ENCODE measurements at places on chromosomes 5 and 9.

GRCh38 chr5:77133061-77133758 is 46.1 kb upstream of the ZBED3 start:
- DNase-seq: no peak

DNA sequence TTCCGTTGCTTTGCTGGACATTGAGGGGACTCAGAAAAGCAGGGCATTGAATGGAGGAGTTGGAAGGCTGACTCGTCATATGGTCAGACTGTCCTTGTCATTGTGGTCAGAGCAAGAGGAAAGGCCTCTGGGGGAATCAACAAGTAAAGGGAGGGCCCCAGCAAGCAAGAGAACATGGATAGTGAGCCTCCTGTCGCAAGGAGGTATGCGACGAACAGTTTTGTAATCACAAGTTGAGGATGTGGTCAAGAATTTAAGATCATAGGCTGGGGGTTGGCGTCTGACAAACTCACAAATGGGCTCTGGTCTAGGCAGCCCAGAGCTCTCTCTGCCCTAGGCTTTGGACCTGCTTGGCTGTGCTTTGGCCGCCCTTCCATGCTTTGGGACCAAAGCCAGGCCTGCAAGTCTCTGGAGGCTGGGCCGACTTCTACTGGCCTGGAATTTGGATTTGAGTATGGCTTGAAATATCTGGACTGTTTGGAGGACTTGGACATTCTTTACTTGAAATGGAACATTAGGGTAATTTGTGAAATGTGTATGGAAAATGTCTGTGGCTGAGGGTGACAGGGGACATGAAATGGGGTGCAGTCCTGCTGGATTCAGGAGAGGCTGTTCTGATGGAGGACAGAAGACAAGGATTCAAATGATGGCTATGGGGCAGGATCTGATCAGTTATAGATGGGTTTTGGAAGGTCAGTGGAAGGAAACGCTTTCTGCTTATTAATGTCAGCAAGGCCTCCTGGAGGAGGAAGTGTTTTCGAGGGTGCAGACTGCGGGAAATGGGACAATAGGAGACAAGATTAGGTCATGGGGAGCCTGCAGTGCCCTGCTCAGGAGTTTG is 19.2 kb upstream of the NDST1 start:
- DNase-seq: peak; percentile 99

DNA sequence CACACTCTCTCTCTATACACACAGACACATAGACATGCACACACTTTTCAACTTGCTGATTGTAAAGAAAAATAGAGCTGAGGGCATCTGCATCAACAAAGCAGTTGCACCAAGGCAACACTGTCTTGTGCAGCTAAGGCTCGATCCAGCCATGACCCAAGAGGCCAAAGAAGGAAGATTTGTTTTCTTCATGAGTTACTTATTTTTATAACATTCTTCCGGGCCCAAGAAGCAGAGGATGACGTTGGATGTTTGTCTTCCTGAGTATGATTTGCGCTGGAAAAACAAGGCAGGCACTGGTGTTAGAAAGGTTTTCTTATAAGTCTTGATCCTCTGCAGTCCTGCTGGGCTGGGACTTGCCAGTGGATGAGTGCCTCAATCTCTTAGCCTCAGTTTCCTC is 344.1 kb downstream of the ADAMTS6 start:
- no peak for DNase-seq

GRCh38 chr9:126756876-126757415 is 47.9 kb upstream of the ZBTB43 start:
- no peak for DNase-seq

DNA sequence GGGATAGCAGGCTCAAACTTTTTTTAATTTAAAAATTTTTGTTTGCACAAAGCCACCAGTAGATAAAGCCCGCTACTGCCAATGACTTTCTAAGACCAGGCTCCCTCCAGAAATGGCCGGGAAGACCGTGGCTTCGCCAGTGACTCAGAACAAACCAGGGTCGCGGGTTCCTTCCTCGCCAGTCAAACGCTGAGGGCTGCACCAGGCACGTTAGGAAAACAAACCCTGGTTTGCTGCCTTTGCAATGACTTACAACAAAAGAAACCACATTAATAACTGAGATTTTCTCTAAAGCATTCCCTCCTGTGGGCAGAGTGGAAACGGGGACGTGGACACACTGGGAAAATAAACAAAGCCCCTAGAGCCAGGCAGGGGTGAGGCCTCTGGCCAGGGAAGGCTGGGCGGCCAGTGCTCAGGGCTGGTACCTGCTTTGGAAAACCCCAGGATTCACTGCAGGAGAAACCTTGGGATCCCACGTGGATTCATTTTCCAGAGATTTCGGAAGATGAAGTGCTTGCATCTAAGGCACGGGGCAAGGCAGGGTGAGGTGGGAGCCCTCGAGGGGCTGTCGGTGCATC is 3.8 kb downstream of the PRRX2 start:
- no peak for DNase-seq

GRCh38 chr5:149240354-149240998 is 31.2 kb upstream of the AFAP1L1 start:
- DNase-seq: no peak

DNA sequence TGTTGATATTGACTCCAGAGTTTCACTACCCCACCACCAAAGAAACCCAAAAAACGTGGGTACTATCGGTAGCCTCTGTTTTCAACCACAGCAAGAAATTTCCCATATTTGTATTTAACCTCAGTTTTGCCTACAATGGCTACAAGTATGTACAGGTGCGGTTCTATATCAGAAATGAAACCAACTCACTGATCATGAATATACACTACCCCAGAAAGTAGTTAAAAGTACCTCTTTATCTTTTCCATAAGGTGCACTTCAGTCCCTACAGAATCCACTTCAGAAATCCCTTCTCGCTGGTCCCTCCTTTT is 140.6 kb upstream of the SLC12A2 start:
- no peak for DNase-seq

DNA sequence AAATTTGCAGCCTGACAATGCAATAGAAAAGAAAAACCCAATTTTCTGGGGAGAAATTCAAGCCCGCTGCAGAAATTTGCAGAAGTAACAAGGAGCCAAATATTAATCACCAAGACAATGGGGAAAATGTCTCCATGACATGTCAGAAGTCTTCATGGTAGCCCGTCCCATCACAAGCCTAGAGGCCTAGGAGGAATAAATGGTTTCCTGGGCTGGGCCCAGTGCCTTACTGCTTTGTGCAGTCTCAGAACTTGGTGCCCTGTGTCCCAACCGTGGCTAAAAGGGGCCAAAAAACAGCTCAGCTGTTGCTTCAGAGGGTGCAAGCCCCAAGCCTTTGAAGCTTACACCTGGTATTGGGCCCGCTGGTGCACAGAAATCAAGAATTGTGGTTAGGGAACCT is 23.6 kb upstream of the EGFLAM start:
- no peak for DNase-seq

GRCh38 chr9:14301583-14302021 is 12.3 kb downstream of the NFIB start:
- DNase-seq: no peak

- no peak for DNase-seq
These were observed 21.9 kb upstream of the DHFR start for GRCh38 chr5:80676706-80677105.

GRCh38 chr9:38360839-38361472 is 31.5 kb upstream of the ALDH1B1 start:
- DNase-seq: no peak

DNA sequence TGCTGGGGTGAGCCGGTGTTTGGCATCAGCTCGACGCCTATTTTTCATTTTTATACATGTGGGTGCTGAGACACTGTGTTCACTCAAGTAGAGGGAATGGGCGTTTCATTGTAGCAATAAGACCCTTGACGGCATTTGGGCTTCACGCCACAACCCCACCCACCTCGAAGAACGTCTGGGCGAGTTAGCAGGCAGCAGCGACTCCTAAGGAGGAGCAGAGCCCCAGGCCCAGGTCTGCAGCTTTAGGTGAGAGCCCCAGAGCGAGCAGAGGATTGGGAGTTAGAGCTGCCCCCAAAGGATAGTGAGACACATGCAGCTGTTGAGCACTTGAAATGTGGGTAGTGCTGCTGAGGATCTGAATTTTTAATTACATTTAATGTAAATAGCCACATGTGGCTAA is 1.6 kb upstream of the ZFP62 start:
- DNase-seq: no peak

- no peak for DNase-seq
These were observed 46.0 kb downstream of the C7 start for GRCh38 chr5:40955313-40955712.

GRCh38 chr9:99241106-99241505 is 19.0 kb downstream of the SEC61B start:
- no peak for DNase-seq

- no peak for DNase-seq
These were observed 17.9 kb upstream of the GFPT2 start for GRCh38 chr5:180370861-180371641.

- no peak for DNase-seq
These were observed 26.9 kb downstream of the SPEF2 start for GRCh38 chr5:35644543-35644942.

- DNase-seq: no peak
These were observed 114.4 kb downstream of the ANKRD18B start for GRCh38 chr9:33638391-33638915.

GRCh38 chr5:69238760-69239251 is 4.1 kb downstream of the CDK7 start:
- no peak for DNase-seq

- no peak for DNase-seq
These were observed 730.1 kb downstream of the DTWD2 start for GRCh38 chr5:118258223-118258622.

- DNase-seq: no peak
These were observed 25.0 kb downstream of the EXOSC2 start for GRCh38 chr9:130718562-130718961.

GRCh38 chr9:10005206-10005605 is 607.6 kb downstream of the PTPRD start:
- no peak for DNase-seq

DNA sequence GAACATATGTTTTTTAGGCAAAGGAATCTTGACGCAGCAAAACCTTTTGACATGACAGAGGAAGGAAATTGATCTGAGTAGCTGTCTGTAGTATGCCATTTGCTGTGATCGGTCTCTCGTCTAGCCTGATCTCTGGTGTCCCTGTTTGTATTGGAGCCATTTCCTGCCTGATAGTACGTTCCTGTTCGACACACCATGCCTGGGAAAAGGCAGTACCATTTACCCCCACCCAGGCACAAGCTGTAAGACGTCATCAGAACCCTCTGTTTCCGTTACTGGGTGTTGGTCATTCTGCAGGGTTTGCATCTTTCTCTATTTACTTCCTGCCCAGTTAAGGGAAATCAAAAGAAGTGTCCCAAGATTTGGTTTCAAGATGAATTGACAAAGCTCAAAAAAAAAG is 129.7 kb downstream of the CEMIP2 start:
- DNase-seq: no peak

DNA sequence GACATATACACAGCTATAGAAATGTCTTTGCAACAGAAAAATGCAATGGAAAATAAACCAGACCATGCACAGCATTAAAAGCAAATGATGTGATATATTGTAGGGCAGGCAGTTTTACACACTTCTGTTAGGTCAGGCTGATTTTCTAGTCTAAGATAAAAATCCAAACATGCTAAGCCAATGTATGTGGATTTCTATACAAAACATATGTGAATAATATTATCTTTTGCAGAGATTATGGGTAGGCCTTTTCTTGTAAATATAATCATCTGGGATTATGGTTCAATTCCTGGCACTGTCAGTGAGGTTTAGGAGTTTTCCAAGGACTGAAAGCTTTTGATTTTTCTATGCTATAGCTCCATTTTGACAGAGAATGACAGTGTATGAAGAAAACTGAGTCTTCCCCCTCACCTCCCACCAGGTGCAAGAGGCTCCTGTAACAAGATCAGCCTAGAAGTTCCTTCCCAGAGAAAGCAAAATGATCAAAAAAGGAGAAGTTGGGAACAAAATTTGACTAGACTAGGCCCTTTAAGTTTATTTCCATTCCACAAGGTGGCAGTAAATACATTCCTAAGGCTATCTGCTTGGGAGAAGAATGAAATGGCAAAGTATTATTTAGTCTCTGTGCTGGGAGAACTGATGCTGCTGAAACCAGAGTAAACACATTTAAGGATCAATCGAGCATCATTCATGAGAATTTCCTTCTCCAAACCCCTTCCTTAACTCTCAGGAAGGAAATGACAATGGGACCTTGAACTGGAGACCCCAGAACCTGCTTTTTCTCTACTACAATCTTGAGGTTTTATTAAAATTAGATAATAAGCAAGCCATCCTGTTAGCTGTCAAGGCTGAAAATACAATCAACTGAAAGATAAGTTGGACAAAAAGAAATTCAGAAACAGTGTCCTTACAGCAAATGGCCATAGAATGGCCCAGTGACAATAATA is 133.0 kb upstream of the TUT7 start:
- peak; percentile 57 for DNase-seq

DNA sequence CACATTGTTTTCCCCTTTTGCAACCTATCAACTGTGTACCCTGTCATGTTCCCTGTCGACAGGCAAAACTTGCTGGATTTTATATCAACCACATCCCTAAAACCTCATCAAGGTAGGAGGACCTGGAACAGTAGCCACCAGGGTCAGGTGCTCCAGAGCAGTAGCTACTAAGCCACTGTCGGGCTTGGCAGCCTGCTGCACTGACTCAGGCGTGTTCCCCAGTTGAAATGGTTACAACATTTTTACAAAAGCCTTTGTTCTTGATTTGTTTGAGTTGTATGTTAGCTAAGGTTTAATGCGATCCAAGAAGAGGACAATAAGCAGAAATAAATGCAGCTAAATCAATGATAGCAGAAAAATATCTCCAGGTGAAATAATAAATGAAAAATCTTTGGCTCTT is 407.4 kb upstream of the TLE4 start:
- DNase-seq: no peak

GRCh38 chr9:31188496-31188895 is 1195.9 kb upstream of the ACO1 start:
- no peak for DNase-seq

DNA sequence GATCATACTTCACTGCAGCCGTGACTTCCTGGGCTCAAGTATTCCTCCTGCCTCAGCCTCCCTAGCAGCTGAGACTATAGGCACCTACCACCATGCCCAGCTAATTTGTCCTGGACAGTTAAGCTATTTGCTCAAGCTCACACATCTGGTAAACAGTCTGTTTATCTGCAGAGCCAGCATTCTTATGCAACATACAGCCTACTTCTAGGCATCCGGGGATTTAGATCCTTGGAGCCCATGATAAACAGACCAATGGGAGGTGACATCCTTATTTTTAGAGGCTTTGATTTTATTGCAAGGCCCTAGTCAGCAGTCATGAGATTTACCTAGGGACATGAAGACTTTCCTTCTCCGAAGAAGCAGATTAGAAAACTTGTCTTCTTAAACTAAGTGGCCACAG is 21.0 kb downstream of the ATOX1 start:
- DNase-seq: no peak

DNA sequence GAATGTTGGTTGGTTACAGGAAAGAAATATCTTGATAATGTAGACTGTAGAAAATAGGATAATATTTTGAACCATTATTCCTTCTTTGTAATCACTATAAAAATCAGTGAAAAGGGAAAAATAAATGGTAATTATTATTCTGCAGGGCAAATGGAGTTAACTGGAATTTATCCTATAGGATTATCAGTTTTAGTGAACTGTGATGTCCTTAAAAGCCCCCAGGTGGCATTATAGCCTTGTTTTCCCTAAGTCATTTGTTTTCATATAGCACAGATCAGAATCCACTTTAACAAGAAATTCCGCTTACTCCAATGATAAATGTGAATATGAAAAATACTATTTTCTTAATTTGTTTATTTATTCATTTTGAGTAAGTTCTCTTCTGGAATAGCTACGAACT is 26.2 kb upstream of the WDR41 start:
- DNase-seq: peak; percentile 3

GRCh38 chr9:98944734-98945074 is 997 bp downstream of the COL15A1 start:
- DNase-seq: no peak

Measured in AML-193 (cell line).